ENCODE measurements at places on chromosomes 4 and X. TPM values are rescaled to one million over a fixed set of nuclear protein-coding genes. Genes with fewer than 3 reads are reported as not detected.

Gene MAGEA1
- not detected for total RNA-seq

- DNase-seq, result no peak
These were observed 495.0 kb upstream of the SLIT2 start for GRCh38 chr4:19756661-19757060.

Gene FATE1
- not detected for total RNA-seq

DNA sequence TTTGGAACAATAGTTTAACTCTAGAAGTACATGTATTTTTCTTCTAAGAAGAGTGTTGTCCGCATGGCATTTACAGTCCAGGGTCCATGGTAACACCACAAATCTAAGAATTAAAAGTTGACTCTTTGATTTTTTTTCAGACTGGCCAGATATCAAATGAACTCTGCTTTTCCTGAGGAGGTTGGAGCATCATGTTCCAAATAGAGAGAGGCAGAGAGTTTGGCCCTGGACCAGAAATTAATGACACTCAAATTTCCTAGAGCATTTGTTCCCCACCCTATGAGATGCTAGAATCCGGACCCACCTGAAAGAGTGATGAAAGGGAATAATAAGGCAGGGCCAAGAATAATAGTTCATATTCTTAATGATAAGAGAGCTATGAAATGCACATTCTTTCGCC is 47.0 kb upstream of the NAP1L5 start:
- no peak for DNase-seq

Gene CCDC149
- 17.2 TPM for total RNA-seq
